Fibroblast of upper back skin (primary cell): ENCODE measurements at places on chromosomes 7 and 10.

GRCh38 chr10:132478341-132479023 is 59.1 kb upstream of the INPP5A start:
- no peak for DNase-seq

DNA sequence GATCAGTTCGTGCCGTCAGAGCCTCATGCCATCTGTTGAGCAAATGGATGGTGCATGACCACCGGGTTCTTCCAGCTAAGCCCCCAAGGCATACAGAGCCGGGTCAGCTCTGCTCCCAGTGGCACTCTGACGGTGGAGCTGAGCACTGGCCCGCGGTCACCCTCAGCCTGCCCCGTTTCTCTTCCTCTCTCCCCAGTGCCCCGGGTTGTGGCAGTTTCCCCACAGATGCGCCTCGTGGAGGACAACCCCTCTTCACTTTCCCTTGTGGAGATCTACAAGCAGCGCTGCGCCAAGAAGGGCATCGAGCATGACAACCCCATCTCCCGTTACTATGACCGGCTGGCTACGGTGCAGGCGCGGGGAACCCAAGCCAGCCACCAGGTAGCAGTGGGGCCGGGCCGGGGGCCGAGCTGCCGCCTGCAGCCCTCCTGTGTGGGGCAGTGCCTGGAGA is 129.9 kb downstream of the TRRAP start:
- no peak for DNase-seq

DNA sequence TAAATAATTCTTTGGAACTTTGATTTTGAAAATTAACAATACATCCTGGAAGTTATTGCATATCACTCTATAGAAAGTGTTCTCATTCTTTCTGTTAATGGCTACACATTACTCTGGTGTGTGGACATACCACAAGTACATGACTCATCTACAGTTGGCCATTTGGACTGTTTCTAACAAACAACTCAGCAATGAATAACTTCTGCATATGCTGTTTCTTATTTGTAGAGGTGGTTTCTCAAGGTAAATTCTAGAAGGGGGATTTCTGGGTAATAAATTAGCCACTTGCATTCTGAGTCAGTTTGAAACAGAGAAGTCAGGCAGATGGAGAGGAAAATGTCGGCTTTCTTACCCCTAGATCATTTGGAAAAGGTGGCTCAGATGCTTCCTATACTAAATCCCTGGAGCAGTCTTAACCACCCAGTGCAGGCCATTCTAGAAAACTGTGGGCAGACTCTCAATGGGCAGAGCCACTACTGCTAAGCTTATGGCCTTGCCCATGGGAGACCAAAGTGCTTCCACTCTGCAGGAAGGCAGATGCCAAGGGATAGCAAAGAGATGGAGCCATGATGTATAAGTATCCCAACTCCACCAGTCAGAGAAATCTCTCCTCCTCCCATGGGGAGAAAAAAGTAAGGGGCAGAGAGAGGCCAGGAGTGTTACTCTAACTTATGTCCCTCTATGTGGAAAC is 194.0 kb upstream of the PLPP4 start:
- peak; percentile 16 for DNase-seq

GRCh38 chr7:4745265-4745919 is 30.0 kb upstream of the AP5Z1 start:
- DNase-seq = no peak

DNA sequence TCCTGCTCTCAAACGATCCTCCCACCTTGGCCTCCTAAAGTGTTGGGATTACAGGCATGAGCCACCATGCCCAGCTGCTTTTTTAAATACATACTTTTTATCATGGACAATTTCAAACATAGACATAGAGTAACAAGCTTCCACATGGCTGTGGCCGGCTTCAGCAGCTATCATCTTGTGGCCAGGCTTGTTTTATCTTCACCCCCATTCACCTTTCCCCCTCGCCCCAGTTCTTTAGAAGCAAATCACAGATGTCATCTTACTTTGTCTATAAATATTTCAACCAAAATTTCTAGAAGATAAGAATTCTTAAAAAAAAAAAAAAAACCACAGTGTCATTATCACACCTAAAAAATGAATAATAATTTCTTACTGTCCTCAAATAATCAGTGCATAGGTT is 5.9 kb downstream of the FOXK1 start:
- DNase-seq = no peak

DNA sequence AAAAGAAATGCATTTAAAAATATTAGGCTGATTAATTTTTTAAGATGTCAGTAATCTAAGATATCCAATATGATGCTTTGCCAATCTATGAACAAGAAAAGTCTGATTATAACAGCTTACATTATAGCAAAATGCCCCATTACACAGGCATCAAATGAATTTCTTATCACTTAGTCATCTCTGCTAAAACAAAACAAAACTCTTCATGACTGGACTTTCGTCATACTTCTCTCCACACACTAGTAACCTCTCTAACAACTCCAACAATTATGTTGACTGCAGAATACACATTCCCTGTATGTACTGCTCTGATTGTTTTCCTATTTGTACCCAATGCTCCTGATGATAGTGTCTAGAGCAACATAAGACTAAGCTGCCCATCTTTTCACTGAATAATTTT is 3.8 kb upstream of the MKI67 start:
- DNase-seq = no peak

DNA sequence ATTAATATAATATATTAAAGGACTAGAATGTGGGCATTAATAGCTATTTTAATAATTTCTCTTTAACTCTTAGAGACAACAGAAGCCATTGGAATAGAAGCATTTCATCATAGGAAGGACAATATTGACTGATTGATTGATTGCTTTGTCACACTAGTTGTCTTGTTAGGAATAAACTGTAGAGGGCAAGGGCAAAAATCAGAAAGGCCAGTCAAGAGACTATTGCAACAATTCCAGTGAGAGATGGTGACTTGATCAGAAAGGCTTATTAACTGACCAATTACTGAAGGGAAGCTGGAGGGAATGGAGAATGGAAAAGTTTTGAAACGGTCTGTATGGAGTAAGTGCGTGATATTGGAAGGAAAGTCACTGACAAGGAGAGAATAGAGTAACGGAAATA is 87.3 kb downstream of the RUNDC3B start:
- DNase-seq = no peak

GRCh38 chr7:15555381-15555859 is 6.4 kb downstream of the AGMO start:
- DNase-seq = peak; percentile 53

DNA sequence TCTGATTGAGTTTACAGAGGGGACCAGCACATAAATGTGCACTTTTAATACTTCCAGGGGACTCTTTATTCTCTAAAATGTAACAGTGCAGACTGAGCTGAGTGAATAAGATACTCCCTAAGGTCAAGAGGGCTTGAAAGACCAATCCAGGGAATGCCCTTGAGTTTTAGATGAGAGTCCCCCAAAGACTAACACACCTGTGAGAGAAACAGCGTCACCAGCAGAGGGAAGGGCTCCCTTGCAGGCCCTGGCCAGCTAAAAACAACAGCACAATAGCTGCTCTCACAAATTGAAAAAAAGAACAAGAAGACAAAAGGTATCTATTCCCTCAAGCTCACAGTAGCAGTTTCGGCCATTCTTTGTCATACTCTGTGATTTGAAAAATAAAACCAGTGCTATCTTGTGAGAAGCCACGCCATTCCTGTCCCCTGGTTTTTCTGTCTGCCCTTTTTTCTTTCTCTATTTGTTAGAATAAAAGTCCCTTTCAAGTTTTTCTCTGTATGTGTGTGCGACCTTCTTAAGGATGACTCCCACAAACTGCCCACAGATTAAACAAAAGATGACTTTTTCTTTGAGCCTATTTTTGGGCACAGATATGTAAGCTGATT is 230.4 kb upstream of the BMPER start:
- no peak for DNase-seq

DNA sequence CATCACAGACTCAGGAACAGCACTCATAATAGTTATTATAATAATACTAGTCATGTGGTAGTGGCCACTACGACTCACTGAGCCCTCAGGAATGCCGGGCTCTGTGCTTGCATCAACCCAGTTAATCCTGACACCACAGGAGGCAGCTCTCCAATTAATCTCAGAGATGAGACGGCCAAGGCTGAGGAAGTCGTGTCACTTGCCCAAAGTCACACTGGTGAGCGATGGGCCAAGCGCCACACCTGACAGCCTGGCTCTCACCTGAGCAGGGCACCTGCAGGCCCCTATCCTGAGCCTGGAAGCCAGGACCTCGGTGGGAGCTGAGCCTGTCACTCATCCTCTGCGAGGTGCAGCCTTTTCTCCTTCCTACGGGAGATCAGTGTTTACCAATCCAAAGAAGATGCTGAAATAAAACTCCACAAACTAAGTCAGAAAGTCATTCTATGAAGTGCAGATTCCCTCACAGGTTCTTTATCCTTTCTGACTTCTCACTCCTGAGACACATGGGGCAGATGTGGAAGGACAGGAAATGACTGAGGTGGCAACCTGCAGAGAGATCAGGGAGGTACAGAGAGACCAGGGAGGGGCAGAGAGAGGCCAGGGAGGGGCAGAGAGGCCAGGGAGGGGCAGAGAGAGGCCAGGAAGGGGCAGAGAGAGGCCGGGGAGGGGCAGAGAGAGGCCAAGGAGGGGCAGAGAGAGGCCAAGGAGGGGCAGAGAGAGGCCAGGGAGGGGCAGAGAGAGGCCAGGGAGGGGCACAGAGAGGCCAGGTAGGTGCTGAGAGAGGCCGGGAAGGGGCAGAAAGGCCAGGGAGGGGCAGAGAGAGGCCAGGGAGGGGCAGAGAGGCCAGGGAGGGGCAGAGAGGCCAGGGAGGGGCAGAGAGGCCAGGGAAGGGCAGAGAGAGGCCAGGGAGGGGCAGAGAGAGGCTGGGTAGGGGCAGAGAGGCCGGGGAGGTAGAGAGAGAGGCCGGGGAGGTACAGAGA is 38.5 kb downstream of the VIPR2 start:
- DNase-seq = no peak

DNA sequence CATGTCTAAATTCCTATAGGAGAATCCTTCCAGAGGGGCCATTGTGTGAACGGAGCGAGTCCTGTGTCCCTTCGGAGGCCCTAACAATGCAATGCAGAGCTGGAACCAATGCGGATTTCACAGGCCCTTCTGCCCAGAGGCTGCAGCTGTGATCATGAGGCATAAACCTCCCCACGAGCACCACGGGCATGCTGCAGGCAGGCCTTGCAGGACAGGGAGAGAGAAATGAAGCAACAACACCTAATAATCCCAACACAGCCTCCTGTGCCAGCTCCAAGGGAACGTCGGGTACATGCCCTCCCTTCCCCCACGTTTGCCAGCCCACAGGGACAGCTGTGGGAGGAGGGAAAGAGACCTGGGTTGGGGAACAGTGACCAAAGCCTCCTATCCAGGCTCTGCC is 74.4 kb downstream of the TNS3 start:
- no peak for DNase-seq

DNA sequence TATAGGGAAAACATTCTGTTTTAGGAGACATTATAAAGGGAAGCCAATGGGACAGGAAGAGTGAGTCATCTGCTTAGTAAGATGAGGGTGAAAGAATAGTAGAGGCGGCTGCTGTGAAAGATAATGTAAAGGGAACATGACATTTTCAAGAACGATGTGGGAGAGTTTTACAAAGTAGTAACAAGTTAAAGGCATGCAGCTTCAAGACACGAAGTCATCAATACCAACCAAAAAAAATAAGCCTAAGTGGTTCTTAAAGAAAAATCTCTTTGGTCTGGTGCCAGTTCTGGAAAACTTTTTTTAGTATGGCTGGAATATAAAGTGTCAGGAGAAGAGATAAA is 6.1 kb downstream of the GSTO1 start:
- DNase-seq = peak; percentile 69

DNA sequence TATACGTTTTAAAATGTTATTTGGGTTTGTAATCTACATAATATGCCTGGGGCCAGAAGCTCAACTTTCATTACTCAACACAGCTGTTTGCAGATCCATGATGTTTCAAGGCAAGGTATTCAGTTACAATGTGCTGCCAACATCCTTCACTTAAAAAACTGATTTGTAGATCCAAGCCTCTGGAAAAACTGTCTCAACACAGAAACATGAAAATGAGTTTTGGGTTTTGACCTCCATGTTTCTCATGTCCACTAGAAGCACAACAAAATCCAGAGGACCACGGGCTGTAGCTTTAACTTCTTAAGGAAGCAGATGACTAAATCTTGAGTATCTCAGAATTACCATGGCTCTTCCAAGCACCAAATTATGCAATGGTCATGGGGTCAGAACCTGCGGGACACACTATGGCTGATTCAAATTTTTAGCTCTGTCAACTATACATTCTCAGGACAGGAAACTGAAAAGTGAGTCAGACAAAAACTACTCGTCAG is 247.1 kb upstream of the GRB10 start:
- peak; percentile 89 for DNase-seq

DNA sequence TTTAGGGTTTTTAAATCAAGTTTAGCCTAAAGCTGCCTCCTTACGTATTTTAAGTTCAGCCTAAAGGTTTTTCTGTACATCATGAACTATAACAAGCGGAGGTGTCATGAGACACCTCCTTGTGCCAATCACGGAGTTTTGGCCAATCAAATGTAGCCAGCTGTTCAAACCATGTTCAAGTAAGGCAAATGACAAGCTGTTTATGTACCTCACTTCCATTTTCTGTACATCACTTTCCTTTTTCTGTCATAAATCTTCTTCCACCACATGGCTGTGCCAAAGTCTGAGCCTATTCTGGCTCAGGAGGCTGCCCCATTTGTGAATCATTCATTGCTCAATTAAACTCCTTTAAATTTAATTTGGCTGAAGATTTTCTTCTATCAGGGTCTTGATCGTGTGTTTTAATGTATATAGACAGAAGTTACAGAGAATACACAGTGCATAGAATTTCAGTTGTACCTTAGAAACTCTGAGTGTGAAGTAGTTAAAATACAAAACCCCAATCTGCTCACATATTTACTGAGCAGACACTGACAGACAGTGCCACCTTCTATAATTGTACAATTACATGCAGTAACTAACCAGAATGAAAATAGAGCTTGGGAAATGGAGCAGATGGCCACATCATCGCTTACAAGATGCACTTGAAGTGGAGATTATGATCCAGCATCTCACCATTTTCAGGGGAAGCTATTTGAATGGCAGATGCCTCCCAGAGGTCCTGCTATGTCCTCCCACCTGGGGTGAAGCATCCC is 76.9 kb upstream of the LANCL2 start:
- DNase-seq = peak; percentile 10

DNA sequence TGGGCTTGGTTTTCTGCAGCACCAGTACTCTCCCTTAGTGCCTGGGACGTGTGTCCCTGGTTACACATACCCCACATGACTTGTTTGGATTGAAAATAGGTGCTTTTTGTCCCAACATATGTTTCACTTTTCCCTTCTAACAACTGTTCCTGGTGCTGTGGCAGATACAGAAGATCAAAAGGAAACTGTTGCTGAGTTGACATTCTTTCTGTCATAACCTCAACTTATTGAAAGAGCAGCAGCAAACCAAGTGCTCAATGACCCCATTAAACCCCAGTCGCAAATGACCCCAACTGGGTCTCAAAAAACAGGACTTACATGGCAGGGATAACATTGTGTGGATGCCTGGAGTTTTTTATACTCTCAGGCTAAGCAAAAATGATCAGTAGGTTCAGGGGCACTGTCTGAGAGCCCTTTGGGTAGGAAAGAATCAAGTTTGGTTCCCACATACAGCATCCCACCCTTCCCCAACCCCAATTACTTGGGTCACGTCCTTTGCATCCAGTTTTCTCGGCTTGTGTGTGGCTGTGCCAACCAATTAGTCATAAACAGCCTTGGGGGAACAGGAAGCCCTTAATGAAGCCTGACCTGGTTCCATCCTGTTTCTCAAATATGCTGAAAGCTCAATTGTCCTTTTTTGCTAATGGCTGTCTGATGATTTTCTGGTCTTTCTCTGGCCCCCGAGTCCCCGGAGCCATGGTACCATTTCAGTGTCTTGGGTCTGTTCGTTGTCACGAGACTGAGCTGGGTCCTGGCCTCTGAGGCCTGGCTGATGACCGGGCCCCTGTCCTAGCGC is 4.9 kb downstream of the HKDC1 start:
- DNase-seq = peak; percentile 12
